Cerebellum (tissue), 4 donors: ENCODE measurements at places on chromosomes 5 and 9. TPM values are rescaled to one million over a fixed set of nuclear protein-coding genes. Genes with fewer than 3 reads are reported as not detected.

SREK1IP1 gene
- 20.6 TPM for total RNA-seq

PGM5 gene
- 16.2 TPM for total RNA-seq

CCDC152 gene
- total RNA-seq = 7.4 TPM

IRGM gene
- 0.45 TPM for total RNA-seq

SV2C gene
- 9.3 TPM for total RNA-seq

NR6A1 gene
- total RNA-seq = 2.9 TPM

FGF10 gene
- 3.7 TPM for total RNA-seq

RASGRF2 gene
- 3.7 TPM for total RNA-seq

PCDHGA10 gene
- total RNA-seq = 21.4 TPM
